ENCODE measurements at places on chromosomes 7 and 10.
A peak's percentile ranks its signal among the peaks of the same experiment; 100 is the strongest.

- DNase-seq: no peak
Observed at GRCh38 chr7:146479040-146479439, 362.4 kb downstream of the CNTNAP2 start.

GRCh38 chr10:121822180-121822579 lies 105.7 kb downstream of the ATE1 start:
- no peak for DNase-seq

DNA sequence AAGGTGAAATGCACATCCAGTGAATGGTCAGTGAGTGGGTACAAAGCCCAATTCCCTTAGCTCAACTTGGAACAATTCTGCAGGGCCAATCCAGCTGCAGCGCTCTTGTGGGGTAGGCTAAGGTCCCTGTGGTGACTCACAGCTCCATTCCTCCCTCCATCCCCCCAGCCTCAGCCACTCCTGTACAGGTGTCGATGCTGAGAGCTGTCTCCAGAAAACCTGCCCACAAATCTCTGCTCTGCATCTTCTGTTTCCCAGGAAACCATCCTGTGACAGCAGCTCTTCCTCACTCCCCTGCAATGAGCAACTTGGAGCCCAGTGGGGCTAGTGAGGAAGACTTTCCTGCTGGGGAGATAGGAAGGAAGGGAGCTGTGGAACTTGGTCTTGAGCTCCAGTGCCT lies 244.7 kb upstream of the GPR26 start:
- DNase-seq: no peak

DNA sequence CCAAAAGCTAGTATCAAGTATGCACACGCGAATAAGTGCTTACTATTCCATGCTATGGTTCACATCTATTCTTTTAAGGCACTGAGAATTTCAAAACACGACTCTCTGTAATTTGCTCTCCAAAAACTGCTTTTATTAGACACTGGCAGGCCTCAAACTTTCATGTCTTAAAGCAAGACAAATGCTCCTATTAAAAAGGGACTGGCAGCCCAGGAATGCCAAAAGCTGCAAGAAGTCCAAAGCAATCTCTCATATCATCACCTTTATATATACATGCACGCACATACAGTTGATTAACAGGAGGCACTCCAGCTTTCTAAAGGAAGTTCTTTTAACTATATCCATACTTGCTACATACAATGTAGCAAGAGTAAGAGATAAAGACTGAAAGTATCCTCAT lies 34.8 kb downstream of the UBE2H start:
- DNase-seq: no peak

- DNase-seq: no peak
Observed at GRCh38 chr10:1369665-1370064, 313.5 kb downstream of the WDR37 start.

GRCh38 chr7:111666260-111666659 lies 104.0 kb upstream of the IMMP2L start:
- DNase-seq: no peak

DNA sequence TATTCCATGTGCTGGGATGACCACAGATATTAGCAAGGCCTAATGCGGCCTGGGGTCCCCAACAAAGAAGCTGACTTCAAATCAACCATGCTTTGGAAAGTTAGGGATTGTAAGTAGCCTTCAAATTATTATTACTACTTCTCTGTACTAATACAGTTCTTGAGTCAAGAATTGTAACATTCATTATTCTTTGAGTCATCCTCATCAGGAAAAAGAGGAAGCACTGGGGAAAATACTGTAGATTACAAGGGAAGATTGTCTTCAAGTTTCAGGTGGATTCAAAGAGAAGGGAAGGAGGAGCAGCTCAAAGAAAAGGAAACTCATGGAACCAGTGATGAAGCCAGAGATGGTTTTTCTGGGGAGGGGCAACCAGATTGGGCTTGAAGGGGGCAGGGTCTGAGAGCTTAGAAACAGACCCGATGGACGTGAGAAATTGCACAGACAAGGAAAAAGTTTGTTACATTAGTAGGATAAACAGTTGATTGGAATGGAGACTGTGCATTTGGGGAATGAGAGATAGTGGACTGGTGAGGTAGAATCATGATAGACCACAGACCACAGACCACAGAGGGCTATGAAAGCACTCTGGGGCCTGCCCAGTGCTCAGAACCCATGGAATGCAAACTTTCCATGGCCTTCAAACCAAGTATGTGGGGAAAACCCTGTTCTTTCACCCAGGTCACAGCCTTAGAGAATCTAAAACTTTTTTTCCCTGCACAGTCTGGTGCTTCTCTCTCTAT lies 209.9 kb downstream of the ZNF365 start:
- no peak for DNase-seq

DNA sequence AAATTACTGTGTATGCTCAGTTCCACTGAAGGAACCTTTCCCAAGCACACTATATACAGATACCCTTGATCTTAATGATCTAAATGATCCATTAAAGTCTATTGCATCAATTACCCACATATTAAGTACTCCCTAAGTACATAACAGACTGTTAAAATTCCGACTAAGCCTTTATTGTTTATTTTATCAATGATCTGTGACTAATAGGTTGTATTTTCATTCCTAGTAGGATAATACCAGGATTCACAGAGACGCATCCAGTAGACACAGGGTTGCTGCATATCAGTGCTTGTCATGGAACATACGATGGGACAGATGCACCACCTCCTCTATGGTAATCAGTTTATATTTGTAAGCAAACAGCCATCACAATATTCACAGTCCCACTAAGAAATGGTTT lies 159.6 kb upstream of the SLC26A5 start:
- no peak for DNase-seq

GRCh38 chr10:28089467-28089866 lies 90.6 kb upstream of the ODAD2 start:
- no peak for DNase-seq

DNA sequence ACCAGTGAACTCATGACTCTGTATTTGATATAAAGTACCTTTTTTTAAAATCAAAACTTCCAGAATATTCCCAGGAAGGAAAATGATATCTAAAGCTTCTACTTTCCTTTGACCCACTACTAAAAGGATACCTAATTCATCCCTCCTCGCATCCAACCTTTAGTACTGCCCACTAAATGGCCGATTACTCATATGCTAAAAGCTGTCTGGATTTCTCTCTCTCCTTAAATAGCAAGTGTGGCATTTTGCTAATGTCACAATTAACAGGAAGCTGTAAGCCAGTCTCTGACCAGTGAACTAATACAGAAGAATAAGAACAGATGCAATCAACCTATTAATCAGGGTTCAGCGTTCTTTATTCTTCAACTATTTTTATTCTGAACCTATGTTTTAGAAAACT lies 59.0 kb downstream of the DNAJB9 start:
- DNase-seq: no peak

DNA sequence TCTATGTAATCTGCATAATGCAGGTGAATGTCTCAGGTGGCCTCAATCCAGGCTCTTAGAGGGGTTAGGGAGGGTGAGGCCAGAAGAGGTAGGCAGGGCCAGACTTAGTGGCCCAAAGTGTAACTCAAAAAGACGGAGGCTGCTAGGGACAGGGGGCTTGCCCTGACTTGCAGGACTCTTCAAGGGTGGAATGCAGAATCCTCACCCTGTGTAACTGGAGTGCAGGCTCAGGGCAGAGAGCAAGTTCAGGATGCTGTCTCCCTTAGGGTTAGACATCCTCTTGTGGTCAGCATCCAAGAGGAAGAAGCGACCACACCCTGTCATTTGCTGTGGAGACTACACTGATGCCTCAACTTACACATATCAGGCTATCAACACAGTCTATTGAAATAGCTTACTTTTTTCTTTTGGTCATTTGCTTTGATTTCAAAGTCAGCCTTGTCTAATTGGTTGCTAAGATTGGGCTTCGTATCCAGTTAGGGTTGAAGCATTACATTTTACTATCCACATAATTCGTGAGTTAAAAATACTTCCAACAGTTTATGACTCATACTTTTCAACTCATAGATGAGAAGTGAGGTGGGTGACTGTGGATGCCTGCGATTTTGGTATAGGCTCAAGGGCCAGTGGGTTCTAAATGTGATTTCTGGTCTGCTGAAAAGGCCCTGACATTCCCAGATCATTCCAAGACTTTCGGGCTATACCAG lies 563.6 kb downstream of the SUGCT start:
- no peak for DNase-seq

- no peak for DNase-seq
Observed at GRCh38 chr7:12623885-12624498, 53.5 kb downstream of the SCIN start.

DNA sequence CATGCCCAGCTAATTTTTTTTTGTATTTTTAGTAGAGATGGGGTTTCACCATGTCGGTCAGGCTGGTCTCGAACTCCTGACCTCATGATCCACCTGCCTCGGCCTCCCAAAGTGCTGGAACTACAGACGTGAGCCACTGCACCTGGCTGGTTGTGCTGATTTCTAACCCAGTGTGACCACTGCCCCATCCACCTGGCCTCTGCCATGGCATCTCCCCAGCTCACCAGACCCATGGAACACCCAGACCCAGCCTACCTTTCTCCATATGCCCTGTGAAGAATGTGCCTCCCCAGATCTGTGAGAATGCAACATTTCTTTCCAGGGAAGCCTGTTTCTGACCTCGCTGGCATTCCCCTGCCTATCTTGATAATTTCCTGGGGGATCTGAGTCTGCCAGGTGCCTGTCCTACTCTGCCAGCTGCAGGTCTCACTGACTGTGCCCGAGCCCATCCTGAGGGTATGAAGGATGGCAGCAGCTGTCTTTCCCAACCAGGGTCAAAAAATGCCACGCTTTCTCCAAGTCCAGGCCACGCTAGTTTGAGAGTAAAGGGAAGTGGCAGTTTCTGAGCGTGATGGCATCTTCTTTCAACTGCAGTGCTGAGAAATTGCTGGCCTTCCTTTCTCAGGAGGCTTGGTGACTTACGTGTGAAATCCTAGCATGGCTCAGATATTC lies 324.4 kb upstream of the ZNF32 start:
- DNase-seq: no peak

DNA sequence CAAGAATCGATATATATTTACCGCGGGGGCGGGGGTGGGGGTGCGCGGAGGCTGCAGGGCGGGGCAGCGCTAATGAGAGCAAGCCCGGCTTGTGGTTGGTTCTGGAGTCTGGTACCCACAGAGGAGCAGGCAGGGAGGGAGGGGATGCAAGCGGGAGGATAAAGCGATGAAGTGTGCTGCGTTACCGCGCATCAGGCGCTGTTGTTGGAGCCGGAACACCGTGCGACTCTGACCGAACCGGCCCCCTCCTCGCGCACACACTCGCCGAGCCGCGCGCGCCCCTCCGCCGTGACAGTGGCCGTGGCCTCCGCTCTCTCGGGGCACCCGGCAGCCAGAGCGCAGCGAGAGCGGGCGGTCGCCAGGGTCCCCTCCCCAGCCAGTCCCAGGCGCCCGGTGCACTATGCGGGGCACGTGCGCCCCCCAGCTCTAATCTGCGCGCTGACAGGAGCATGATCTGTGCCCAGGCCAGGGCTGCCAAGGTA lies at the start of gene HECW1:
HECW1 (plus strand) TSS at position 189 of the 482 bp plus-strand sequence. CDS start 131,259 bp downstream, outside the sequence.
- DNase-seq: no peak

GRCh38 chr10:120573355-120573754 lies 116.3 kb downstream of the PLPP4 start:
- DNase-seq: no peak

DNA sequence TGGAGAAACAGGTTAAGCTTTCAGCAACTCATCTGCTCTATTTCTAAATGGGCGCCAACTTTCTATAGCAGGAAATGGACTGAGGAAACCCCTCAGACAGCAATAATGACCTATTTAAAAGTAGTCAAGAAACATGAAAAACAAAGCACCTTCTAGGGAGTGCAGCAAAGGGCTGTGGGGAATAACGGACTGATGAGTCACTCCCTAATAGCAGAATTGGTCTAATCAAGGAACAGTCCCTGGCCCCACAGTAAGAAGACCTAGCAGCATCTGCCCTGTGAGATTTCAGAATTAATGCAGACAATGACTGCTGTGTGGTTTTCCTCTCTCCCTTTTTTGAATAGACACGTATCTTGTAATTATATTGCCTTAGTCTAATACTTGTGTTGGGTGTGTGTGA lies 602.9 kb downstream of the IPMK start:
- no peak for DNase-seq

DNA sequence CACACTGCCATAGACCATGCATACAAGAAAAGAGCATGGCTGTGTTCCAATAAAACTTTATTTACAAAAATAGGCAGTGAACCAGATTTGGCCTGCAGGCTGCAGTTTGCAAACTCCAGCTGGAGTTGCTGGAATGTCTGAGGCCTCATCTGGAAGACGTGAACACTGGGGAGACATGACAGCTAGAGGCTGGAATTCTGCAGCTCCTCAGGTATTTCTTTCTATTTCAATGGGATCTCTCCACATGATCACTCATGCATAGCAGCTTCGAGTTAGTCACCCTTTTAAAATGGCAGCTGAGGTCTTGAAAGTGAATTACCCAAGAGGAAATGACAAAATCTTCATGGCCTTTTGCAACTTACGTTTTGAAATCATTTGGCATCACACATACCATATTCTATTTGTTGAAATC lies 52.6 kb upstream of the BET1 start:
- no peak for DNase-seq

- DNase-seq: no peak
Observed at GRCh38 chr7:134741907-134742635, 37.4 kb upstream of the CALD1 start.

DNA sequence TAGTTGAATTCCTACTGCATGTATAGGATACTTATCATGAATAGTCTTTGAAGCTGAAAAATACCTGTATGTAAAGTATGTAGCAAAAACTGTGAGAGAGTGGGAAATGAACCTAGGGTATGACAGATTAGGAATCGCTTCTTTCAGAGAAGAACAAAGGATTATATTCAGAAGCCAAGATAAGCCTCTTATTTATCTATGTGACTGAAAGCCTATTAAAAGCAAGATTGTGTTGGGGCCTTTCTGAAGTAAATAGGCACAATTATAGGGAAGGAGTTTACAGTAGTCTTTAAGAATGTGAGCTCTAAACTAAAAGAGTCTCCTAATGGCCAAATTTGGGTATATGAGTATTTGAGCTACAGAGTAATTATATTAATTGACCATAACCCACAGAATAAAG lies 102.1 kb downstream of the MTERF1 start:
- no peak for DNase-seq

- DNase-seq: peak; percentile 55
Observed at GRCh38 chr7:141654551-141654950, 47.4 kb downstream of the DENND11 start.

GRCh38 chr10:114920459-114920858 lies 17.5 kb upstream of the TRUB1 start:
- no peak for DNase-seq

DNA sequence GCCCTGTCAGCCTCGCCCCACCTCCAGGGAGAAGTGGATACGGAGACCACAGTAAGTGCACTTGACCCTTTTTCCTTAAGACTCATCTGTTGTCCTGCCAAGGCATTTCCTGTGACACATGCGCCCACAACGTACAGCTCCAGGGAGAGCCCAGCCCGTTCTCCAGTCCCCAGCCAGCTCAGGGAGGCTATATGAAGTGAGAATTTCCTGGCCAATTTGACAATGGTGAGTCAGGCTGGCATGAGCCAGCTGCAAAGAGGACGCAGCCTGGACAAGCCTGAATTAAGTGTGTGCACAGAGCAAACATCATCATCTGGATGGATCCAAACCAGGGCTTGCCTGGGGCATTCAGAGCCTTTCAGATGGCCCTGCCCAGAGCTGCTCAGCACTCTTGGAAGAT lies 244.8 kb downstream of the KCNMA1 start:
- DNase-seq: no peak

All from neuronal stem cell (in vitro differentiated cells).